ENCODE measurements at places on chromosomes 5 and 9.

- DNase-seq, result peak; percentile 15
Measured at GRCh38 chr5:134249469-134250379, 23.9 kb upstream of the PPP2CA start.

DNA sequence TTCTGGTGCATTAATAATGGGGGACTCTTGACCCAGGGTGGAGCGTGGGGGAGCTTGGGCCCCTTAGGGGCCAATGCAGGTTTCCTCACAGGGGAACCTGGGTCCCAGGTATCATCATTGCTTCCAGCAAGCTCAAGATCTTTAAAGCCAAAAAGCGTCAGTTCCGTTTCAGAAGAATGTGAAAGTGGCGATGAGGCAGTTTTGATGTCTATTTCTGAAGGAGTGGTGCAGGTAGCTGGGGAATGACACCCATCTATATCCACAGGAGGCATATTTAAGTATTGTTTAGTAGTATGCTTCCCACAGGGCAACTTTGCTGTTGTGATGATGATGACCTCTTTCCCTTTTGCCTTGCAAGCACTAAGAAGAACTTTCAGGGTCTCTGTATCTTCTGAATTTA, 10.8 kb downstream of the ANKRD34B start:
- DNase-seq, result no peak

- DNase-seq, result no peak
Measured at GRCh38 chr5:32566319-32567111, 18.8 kb upstream of the SUB1 start.

- DNase-seq, result peak; percentile 76
Measured at GRCh38 chr5:179679014-179679674, 1.7 kb downstream of the CBY3 start.

GRCh38 chr5:169350016-169350415, 49.1 kb upstream of the SLIT3 start:
- DNase-seq, result no peak

GRCh38 chr5:131977212-131977604, 31.7 kb upstream of the MEIKIN start:
- no peak for DNase-seq

GRCh38 chr5:55851675-55851979, 470 bp downstream of the IL31RA start:
- no peak for DNase-seq

GRCh38 chr9:13778631-13779030, 499.1 kb upstream of the MPDZ start:
- no peak for DNase-seq

DNA sequence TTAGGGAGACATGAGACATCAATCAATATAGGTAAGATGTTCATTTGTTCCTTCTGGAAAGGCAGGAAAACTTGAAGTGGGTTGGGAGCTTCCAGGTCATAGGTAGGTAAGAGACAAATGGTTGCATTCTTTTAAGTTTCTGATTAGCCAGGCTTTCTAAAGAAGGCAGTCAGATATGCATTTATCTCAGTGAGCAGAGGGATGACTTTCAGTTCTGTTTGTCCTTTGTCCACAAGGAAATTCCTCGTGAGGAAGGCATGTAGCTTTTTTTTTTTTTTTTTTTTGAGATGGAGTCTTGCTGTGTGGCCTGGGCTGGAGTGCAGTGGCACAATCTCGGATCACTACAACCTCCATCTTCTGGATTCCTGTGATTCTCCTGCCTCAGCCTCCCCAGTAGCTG, 155.3 kb upstream of the ABCA1 start:
- no peak for DNase-seq

DNA sequence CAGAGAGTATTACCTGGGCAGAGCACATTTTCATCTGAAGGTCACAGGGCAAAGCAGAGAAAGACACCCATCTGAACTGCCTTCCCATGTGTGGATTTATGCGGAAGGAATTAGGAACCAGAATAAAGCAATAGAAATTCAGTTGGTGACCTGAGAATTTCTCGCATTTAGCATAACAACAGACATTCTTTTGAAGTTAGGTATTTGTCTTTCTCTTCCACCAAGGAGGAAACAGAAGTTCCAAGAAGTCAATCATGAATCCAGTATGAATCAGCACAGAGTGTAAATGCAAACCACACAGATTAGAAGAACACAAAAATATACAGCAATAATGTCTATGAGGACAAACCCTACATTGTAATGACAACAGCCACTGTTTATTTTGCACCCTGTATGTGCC, 515.2 kb upstream of the BRINP1 start:
- DNase-seq, result no peak

DNA sequence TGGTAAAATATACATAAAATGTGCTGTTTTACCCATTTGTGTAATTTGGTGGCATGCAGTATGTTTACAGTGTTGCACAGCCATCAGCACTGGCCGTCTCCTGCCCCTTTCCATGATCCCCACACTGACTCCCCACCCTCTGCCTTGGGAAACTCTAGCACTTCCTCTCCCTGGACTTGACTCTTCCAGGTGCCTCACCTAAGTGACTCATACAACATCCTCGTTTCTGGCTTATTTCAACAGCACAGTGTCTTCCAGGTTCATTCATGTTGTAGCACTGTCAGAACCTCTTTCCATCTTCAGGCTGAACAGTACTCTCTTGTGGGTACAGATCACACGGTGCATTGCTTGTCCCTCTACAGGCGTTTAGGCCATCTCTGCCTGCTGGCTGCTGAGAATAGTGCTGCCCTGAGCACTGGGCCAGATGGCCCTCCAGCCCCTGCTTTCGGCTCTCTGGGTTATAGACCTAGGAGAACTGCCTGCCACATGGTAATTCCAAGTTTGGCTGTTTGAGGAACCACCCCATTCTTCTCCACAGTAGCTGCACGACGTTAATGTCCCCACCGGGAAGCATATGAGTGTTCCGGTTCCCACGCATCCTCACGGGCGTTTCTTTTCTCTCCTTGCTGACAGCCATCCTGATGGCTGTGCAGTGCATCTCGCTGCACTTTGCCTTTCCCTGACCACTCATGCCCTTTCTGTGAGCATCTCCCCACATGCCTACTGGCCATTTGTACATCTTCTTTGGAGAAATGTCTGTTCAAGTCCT, 211.8 kb downstream of the FANCC start:
- no peak for DNase-seq

DNA sequence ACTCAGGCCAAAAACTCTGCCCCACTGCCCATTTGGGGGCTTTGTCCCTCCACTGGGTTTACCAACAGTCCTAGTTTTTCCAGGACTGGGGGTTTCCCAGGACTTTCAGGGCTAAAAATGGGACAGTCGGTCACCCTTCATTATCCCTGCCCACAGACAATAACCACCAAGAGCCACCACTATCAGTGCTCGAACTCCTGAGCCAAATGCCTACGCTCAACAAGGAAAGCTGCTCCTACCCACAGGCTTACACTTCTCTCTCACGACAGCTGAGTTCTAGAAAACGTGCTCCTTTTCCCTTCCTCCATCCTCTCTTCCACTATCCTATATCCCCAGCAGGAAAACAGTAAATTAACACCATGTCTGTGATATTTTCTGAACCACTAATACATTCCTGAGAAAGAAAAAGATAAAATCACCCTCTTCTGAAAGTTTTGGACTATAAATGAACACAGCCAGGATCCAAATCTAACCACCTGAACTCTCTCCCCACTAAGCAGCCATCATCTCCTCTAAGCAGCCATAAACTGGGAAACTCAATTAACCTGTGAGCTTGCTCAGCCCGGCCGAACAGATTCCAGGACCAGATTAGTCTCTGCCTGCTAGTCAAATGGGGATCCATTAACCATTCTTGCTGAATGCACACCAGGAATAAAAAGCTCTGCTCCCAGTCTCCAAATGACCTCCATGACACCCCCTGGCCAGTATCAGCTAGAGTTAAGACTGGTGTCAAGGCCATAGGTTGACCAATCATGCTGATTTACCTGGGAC, 41.8 kb downstream of the KLHL3 start:
- DNase-seq, result no peak

DNA sequence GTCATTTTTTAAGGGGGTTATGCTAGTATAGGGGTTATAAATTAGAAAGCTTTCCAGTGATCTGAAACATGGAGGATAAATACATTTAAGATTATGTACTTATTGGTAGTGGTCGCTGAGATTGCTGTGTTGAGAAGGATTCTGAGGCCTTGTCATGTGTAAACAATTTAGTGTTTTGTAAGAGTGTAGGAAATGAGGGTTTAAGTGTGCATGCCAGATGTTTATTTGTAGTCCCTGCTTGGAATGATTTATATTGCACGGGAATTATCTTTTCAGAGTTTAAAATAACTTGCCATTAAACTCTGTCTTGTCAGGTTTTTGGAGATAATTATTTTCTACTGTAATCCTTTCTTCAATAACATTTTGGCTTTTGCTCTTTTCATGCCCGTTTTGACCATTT, 19.4 kb downstream of the ZNF618 start:
- DNase-seq, result no peak

- no peak for DNase-seq
Measured at GRCh38 chr5:166952048-166952447, 1339.4 kb upstream of the WWC1 start.

DNA sequence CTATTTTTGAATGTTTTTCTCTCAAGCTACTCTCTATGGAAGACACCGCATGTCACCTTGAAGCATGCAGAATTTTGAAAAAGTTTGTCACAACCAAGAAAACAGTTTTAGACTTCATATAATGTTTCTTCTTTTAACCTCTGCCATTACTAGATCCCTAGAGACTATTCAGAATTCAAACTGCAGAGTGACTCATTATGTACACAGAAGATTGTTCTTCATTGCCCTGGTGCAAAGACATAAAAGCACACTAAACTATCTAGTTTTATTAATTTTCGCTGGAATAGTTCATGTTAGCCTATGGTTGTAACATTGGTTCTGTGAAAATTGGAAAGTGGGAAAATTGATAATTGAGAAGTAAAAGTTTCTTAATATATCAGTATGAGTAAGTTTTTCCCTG, 18.4 kb downstream of the F2RL2 start:
- DNase-seq, result no peak

GRCh38 chr9:89204801-89205200, 26.2 kb upstream of the SHC3 start:
- no peak for DNase-seq

All from CD4-positive, alpha-beta T cell treated with Interleukin-4 for 4 hours (primary cell).